ENCODE measurements at places on chromosomes 3 and 15. TPM values are rescaled to one million over a fixed set of nuclear protein-coding genes. Genes with fewer than 3 reads are reported as not detected.

DNA sequence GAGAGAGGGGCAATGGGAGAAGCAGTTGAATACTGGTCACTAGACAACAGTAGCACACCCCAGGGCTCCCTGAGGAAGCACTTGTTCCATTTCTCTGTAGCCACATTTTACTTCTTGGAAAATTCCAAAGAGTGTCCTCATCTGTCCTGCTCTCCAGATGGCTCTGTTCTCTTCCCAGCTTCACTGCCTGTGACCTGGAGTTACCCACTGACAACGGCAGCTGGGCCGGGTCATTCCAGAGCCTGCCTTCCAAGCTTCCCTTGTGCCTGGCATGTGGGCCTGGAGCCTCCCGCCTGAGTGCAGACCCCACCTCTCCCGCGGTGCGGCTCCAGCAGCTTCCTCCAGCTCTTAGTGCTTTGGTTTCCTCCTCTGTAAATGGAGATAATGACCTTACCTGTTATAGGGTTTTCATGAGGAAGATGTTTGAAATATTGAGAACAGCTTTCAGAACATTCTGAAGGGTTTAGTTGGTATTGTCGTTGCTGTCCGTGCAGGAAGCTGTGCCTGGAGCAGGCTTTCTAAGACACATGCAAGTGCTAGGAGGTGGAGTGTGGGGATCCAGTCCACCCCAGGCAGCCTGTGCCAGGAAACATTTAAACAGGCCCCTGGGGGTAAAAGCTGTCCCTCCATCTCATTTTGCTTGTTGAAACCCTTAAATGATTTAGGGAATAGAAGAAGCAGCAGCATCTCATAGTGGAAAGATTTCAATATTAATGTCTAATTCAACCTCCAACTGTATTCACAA lies 24.8 kb downstream of the EFCC1 start:
- no peak for DNase-seq

DNA sequence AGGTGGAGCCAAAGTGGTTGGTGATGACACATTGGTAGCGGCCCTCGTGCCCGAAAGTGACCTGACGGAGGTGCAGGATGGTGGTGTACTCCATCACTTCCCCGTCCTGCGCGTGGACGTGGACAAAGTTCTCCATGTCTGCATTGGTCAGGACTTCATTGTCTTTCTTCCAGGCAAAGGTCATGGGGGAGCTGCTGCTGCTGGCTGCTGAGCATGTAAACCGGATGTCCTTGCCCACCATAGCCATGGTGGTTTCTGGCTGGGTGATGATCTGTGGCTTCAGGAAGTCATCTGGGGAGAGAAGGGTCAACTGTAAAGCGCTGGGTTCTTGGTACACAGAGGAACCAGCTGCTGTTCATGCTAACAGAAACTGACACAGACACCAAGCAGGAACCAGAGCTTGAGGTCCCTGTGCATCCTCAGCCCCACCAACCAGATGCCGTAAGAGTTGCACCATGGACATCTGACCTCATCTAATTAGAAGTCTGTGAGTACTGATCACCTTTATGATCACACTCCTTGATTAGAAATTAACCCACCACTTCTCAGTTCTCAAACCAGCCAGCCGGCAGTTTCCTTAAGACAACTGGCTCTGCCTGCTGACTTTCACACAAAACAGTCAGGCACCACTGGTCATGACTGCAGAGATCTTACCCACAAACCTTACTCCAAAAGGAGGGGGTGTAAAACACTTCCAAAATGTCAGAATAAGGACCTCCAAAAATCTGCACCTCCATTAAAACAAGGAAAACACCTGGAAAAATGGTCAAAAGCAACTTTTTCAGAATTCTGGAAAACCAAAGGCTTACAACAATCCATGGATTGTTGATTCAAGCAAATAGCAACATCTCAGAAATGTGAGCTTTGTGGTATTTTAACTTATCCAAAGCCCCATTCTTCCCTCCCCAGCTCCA lies 114.6 kb downstream of the LRIG1 start:
- no peak for DNase-seq

- DNase-seq: no peak
Measured at GRCh38 chr15:69087366-69087976, 73.0 kb upstream of the GLCE start.

DNA sequence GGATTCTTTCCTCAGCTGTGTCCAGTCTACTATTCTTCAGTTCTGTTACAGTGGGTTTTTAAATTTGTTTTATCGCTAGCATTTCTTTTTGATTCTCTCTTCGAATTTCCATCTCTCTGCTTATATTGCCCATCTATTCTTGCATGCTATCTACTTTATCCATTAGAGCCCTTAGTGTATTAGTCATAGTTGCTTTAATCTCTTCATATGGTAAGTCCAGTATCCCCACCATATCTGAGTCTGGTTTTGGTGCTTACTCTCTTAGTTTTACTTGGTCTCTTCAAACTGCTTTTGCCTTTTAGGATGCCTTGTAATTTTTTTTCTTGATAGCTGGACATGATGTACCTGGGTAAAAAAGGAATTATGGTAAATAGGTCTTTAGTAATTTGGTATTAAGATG lies 9.1 kb downstream of the TIMMDC1 start:
- DNase-seq: no peak

- DNase-seq: peak; percentile 27
Measured at GRCh38 chr3:179149406-179149867, 1.3 kb downstream of the PIK3CA start.

GRCh38 chr3:133227813-133228212 lies 172.0 kb upstream of the BFSP2 start:
- no peak for DNase-seq

DNA sequence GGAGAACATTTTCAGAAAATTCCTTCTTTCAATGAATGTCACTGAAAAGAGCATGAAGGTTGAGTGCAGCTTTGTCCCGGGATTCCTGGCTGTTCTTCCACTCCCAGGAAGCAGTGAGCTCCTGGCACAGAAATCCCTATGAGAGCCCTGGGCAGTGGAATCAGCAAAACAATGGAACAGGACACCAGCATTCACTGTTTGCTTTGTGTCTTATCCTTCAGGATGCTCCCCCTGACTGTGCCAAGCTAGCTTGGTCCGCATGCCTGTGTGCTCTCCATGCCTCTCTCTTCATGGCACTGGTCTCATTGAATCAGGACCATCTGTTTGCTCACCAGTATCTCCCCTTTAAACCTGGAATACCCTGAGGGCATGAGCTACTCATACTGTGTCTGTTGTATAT lies 102.0 kb upstream of the GADL1 start:
- DNase-seq: no peak

DNA sequence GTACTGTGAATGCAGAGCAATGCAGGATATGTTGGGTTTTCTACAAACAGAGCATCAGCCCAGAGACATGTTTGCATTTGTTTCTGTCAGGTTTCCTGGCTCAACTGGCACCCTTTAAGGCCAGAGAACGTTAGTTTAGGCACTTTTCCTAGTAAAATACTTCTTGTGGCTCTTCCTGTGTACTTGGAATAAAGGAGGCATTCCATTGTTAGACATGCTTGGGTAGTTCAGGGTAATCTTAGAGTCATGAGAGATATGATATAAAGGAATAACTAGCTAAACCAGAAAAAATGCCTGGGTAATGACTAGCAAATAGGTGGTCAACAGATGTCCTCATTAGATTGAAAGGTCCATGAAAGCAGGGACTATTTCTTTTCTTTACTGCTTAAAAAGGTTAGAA lies 60.4 kb upstream of the RBM5 start:
- DNase-seq: peak; percentile 47

DNA sequence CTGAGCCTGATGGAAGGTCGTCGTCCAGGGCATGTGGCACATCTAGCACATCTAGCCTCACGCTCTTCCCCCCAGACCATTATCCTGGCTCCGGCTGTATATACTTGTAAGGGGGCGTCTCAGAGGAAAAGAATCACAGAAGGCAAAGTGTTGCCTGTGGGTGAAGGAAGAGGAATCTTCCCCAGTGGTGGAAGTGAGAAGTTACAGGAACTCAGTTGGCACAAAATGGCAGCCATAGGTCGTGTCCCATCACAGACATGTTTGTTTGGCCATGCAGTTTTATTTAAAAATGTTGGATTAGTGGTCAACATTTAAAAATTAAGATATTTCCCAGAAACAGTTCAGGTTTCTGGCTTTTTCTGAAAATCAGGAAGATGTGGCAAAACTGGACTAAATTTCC lies 13.6 kb downstream of the GALNT15 start:
- no peak for DNase-seq

Gene ERICH6
- 0.18 TPM for total RNA-seq

Gene CCDC13
- 3.3 TPM for total RNA-seq

Gene BDH1
- total RNA-seq: 13.4 TPM

Gene UPK1B
- 1.0 TPM for total RNA-seq

Gene ROPN1
- not detected for total RNA-seq

Gene ANKRD34C
- total RNA-seq: not detected

Gene ZNF445
- total RNA-seq: 10.5 TPM

Gene SH2D7
- not detected for total RNA-seq

Gene MYO9A
- total RNA-seq: 32.0 TPM

Gene MESP1
- total RNA-seq: 1.9 TPM

Gene EPHB1
- 0.56 TPM for total RNA-seq

Data from cardiac muscle cell (in vitro differentiated cells and primary cell).